ENCODE measurements at places on chromosomes 5 and 9.

DNA sequence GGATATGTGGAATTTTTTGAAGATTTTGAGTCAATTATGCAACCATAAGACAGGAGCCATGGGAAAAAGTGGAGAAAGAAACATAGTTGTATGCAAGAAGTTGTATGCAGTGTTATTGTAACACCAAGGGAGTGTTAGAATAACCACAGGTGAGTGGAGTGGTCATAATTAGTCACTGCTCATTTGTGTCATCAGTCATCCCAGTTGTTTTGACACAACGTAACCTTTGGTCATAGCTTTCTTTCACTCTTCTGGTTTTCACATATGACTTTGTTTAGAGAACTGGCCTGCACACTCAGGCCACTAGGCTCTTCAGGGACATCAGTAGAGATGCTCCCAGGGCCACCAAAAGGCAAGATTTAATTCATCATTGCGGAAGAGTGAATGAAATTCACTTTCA lies 158.7 kb upstream of the HMHB1 start:
- no peak for DNase-seq

- DNase-seq, result no peak
These were observed 92.9 kb upstream of the MTAP start for GRCh38 chr9:21709464-21710058.

- no peak for DNase-seq
These were observed 217.0 kb downstream of the FBXL7 start for GRCh38 chr5:15717001-15717400.

DNA sequence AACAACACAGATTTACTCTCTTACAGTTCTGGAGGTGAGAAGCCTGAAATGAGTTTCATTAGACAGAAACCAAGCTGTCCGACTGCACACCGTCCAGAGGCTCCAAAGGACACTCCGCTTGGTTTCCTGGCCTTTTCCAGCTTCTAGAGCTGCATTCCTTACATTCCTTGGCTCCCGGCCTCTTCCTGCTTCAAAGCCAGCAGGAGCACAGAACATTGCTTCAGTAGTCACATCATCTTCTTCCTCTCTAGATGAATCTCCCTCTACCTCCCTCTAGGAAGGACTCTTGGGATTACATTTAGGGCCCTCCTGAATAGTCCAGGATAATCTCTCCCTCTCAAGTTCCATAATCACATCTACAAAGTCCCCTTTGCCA lies 213.3 kb downstream of the CDK5RAP2 start:
- DNase-seq, result peak; percentile 72

Measured in aorta (tissue), 5 donors.